ENCODE measurements at places on chromosomes 13 and 19.

- peak; percentile 45 for DNase-seq
These were observed 10.3 kb downstream of the GJB6 start for GRCh38 chr13:20221772-20222171.

DNA sequence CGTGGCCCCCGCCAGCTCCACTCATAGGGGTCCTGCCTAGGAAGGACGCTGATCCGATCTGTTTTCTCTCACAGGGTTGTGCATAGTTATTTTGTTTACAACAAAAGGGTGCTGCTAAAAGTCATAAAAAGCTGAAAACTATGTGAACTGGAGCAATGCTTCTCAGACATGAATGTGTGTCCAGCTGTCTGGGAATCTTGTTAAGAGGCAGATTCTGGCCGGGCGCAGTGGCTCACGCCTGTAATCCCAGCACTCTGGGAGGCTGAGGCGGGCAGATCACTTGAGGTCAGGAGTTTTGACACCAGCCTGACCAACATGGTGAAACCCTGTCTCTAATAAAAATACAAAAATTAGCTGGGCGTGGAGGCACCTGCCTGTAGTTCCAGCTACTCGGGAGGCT, 8.6 kb downstream of the LRRC4B start:
- DNase-seq = no peak

DNA sequence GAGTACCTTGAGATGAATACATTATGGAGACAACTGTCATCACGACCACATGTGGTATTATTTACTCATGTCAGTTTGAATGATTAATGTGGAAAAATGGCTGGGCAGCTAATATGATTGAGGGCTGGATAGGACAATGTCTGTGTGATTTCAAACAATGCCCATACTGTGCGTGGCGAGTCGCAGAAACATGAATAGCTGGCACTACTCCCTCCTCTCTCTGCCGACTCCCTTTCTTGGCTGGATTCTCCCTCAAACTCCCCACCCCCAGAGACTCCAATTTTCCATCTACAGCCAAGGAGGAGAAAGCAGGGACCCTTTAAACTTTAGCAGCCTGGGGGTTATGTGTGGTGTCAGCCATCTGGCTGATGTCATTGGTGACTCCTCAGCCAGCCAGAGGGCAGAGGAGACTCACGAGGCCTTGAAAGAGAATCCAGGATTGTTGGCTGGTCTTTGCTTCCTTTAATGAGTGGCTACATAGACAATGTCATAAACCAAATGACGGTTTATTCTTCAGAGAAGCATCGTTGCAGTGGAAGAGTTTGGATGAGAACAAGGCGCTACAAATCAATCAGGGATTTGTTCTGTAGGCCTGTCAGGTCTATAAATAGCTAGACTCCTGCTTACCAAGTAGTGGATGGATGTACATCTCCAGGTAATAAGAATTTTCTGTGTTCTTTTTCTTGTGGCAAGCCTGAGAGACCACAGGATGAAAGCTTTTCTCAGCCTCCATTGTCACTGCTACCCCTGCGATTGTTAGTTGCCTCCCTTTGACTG, 165.6 kb downstream of the DLEU7 start:
- no peak for DNase-seq

GRCh38 chr13:111859354-111860230, 207.4 kb upstream of the SOX1 start:
- DNase-seq = no peak

GRCh38 chr13:23922005-23922932, 25.0 kb upstream of the C1QTNF9B start:
- no peak for DNase-seq

GRCh38 chr19:3097442-3097871, 3.3 kb downstream of the GNA11 start:
- DNase-seq = no peak

- DNase-seq = peak; percentile 64
These were observed 44.5 kb downstream of the VWA8 start for GRCh38 chr13:41916173-41916954.

DNA sequence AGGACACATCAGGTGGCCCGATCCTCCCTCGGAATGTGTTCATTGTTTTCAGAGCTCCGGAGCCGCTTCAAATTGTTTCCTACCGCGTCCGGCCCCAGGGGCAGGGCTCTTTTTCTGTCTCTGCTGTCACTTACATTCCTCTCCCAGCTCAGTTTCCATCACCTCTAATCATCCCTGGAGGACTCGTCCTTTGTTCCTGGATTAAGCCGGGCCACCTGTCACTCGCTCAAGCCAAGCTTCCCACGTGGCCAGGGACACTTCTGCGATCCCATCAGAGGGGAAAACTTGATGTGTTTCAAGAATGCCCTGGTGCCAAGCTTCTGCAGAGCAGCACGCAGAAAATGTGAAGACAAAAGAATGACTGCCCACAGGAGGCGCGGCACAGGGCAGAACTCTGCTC, 13.5 kb downstream of the IL17D start:
- DNase-seq = no peak

DNA sequence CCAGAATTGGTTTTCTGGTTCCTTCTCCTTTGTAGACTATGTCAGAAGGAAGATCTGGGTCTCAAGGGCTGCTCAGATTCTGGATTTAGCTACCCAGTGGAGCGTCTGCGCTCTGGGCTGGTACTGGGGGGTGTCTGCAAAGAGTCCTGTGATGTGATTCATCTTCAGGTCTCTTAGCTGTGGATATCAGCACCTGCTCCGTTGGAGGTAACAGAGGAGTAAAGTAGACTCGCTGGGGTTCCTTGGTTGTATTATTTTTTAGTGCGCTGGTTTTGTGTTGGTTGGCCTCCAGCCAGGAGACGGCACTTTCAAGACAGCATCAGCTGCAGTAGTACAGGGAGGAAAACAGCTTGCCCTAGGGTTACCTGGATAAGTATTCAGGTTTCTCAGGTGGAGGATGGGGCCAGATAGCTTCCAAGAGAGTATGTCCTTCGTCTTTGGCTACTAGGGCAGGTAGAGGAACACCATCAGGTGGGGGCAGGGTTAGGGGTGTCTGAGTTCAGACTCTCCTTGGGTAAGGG, 10.4 kb upstream of the KLK15 start:
- DNase-seq = no peak

GRCh38 chr19:31586282-31586681, 237.0 kb upstream of the TSHZ3 start:
- DNase-seq = no peak

- no peak for DNase-seq
These were observed 552.1 kb downstream of the DCT start for GRCh38 chr13:93927431-93927830.

GRCh38 chr19:13012690-13013608, 17.7 kb downstream of the NFIX start:
- DNase-seq = no peak

DNA sequence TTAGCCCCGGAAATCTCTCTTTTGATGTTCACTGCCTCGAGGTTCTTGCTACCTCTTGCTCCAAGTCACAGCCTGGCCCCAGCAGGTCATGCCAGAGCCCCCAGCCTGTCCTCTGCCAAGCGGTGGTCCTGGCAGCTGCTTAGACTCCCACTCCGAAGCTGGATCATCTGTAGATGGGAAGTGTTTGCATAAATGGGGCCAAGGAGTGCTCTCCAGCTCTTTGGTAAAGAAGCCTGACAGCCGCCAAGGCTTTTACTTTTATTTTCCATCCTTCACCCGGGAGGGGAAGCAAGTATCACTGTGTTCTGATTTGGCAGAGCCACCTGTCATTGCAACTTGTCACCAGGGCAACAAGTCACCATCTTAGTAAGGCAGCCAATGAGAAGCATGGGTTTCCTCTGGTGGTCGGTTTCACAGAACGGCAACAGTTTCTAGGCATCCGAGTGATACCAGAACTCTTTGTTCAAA, 10.6 kb upstream of the RETN start:
- no peak for DNase-seq

DNA sequence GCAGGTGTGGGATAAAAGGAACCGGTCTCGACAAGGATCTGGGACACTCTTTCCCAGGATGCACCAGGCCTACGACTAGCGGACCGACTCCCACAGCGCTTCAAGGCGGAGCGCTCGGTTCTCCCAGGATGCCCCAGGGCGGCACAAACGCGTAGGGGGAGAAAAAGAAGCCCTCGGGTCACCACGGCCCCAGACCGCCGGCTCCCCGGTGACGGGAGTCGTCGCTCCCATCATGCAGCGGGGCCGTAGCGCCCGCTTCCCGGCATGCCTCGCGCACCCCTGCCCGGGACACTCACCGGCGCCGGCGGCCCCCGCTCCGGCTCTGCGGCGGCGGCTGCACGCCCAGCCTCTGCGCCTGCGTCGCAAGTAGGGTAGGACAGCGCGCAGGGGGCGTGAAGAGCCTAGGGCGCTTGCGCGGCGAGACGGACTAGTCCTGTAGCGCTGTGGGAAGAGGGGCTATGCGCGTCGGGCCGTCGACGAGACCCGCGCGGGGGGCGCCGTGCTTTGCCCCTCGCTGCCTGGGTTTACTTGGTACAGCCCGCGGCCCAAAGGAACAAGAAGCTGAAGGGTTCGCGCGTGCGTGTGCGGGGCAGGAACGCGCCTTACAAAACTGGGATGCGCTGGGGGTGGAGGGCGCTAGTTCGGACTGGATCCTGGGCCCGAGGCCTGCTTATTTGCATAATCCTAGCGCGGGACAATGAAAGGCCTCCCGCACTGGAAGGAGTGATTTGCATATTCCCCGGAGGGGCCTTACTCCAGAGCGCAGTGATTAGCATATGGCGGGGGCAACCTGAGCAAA, at the start of gene ZNF428:
Gene ZNF428, minus strand, starts transcription at position 368 of the 799 bp plus-strand sequence. CDS start 5,325 bp downstream, outside the sequence.
- DNase-seq = peak; percentile 34

- DNase-seq = no peak
These were observed 36.8 kb downstream of the ERICH4 start for GRCh38 chr19:41479757-41480191.

DNA sequence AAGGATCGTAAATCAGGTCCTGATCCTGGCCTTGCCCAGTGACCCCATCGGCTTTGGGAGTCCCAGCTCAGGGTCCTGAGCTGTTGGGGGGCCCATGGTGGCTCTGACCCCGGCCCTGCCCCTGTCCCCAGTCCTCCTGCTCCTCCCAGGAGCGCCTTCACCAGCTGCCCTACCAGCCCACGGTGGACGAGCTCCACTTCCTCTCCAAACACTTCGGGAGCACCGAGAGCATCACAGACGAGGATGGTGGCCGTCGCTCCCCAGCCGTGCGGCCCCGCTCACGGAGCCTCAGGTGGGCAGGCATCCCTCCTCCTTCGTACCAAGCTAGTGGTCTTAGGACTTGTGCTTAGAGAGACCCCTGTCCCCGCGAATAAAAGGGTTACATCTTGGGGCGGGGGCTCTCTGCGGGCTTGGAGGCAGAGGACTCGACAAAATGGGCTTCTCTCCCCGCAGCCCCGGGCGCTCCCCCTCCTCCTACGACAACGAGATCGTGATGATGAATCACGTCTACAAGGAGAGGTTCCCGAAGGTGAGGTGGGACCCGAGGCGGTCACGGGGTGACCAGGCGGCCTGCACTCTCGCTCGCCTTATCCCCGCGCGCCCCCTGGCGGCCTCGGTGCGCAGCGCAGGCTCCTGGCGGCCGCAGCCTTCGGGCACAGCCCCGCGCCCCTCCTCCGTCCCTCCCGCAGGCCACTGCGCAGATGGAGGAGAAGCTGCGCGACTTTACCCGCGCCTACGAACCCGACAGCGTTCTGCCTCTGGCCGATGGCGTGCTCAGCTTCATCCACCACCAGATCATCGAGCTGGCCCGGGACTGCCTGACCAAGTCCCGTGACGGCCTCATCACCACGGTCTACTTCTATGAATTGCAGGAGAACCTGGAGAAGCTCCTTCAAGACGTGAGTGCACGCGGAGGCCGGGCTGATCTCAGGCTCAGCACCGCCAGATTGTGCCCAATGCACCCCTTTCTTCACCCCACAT, 9.1 kb downstream of the MAST1 start:
- peak; percentile 17 for DNase-seq

DNA sequence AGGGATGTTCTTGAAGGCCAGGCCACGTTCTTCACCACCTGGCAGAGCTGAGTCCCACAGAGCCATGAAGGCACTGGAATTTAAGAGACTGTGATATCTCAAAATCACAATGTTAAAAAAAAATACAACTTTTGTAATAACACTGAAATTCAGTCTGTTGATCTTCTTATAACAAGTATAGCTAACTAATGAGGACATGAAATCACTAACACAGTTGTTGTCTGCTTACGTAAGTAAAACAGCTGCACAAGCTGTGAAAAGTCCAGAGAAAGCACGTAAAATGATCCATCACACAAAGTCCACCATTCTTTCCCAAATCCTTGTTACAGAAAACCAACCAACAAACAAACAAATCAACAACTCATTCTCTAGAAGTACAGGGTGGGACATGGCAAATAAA, 32.9 kb downstream of the FLT3 start:
- DNase-seq = no peak

GRCh38 chr13:47399599-47399998, 502.7 kb upstream of the HTR2A start:
- DNase-seq = no peak

DNA sequence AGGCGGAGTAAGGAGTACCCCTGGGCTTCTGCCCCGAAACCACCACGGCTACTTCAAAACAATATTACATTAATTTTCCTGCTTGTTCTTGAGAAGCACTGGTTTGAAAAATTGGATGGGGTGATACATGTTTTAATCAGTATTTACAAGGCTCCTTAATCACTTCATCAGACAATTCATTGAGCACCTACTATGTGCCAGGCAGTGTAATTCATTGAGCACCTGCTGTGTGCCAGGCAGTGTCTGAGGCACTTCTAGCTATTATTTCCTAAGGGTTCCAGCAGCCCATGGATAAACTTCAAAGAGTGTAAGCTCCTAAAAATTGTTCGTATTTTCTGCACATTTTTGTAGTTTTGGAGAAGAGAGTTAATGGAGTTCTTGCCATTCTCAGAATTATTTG, 1.6 kb upstream of the GAS6 start:
- DNase-seq = no peak

DNA sequence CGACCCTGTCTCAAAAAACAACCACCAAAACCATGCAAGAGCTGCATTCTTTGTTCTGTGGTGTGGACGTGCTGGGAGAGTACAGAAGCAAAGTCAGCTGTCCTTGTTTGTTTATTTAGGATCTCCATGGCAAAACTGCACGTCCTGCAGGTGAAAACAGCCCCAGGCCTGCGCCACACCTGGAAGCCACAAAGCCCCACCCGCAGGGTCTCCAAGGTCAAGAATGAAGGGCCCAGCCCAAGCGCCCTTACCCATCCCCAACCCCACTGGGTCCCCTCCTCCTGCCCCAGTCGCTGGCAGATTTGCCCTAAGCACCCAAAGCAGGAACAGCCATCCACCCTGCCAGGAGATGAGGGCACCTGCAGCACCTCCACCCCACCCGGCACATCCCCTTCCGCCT, 10.5 kb downstream of the MBD3 start:
- DNase-seq = no peak

- peak; percentile 29 for DNase-seq
These were observed 82.4 kb downstream of the PIBF1 start for GRCh38 chr13:72864142-72865011.

Measured in AG09309 (cell line).